HT1080 (cell line): ENCODE measurements at places on chromosomes 2 and 18.

DNA sequence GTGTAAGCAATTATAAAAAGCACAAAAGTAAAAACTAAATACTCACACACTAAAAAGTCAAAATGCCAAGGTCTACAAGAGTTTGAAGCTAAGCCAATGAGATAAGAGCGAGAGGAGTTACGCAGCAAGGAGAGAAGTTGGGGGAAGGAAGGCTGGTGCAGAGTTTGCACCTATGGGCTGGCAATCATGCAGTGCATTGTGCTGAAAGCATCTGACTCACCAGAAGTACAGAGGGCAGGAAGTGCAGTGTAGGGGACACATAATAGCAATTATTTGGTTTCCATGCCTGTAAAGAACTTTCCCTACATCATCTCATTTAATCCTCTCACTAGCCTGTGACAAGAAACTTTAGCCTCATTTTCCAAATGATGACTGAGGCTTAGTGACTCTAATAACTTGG lies 142.7 kb upstream of the KYNU start:
- peak; percentile 17 for DNase-seq

- no peak for DNase-seq
Measured at GRCh38 chr2:219680958-219681693, 53.7 kb downstream of the SLC4A3 start.

- DNase-seq, result no peak
Measured at GRCh38 chr2:49858657-49859056, 704.3 kb upstream of the FSHR start.

GRCh38 chr18:22332590-22332989 lies 85.1 kb downstream of the CTAGE1 start:
- DNase-seq, result peak; percentile 50
